ENCODE measurements at places on chromosomes 5 and 9. TPM values are rescaled to one million over a fixed set of nuclear protein-coding genes. Genes with fewer than 3 reads are reported as not detected.

ENC1 gene
- 14.4 TPM for total RNA-seq

SPINK6 gene
- not detected for total RNA-seq

OTP gene
- not detected for total RNA-seq

IFNK gene
- total RNA-seq, result not detected

DPYSL3 gene
- 510 TPM for total RNA-seq

Data from H9 (cell line).